ENCODE measurements at places on chromosomes 3 and 15.

DNA sequence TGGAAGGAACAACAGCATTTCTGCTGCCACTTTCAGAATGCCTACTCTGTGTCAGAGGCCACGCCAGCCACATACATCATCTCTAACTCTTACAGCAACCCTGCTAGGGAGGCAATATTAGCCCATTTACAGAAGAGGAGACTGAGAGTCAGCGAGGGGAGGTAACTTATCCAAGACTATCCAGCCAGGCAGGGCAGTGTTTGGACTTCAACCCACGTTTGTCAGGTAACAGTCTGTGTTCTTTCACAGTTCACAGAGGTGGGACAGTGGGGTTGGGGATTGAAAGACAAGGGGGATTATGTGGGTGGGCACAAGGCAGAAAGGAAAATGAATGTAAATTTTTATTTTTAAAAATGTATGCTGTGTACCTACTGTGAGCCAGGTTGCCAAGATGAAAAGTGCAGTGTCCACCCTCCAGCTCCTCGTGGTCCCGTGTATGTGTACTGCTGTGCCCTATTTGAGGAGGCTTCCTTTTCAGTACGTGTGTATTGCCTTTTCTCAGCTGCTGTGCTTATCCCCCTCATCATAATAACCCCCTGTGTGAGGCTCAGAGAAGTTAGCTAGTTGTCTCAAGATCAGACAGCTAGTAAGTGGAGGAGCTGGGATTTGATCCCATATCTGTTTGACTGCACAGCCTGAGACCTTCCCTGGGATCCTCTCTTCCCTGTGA is 16.5 kb upstream of the ATP2B2 start:
- DNase-seq, result no peak

DNA sequence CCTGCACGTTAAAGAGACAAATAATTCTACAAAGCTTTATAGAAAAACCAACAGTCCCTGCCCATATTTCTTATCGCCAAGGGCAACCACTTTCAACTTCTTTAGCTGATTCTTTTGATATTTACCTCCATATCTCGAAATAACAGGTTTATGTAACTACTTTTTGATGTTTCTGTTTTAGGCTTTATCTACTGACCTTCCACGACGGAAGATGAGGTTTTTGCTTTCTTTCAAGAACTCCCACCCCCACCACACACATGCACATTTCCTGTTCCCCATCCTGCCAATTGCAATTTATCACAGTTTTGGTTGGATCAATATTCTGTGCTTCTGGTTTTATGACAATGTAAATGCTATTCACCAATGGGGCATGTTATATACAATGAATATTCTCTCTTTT is 330.4 kb upstream of the ICE2 start:
- no peak for DNase-seq

GRCh38 chr3:170081079-170081741 is 43.4 kb downstream of the GPR160 start:
- DNase-seq, result no peak

DNA sequence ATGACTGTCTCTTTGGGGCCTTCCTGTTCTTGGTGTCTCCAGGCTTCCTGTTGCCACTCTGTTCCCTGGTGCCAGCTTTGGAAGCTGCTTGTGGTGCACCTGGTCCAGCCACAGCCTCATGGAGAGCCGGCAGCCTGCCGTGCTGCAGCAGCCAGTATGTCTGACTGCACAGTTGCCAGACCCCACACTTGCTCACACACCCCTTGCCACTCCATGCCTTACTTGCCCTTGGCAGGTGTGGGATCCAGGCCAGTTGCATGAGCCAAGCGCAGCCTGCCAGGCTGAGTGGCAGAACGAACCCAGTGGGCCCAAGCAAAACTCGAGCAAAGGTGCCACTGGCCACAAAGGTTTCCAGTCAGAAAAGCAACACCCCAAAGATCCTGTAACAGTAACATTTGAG is 309.2 kb downstream of the DOCK3 start:
- no peak for DNase-seq

DNA sequence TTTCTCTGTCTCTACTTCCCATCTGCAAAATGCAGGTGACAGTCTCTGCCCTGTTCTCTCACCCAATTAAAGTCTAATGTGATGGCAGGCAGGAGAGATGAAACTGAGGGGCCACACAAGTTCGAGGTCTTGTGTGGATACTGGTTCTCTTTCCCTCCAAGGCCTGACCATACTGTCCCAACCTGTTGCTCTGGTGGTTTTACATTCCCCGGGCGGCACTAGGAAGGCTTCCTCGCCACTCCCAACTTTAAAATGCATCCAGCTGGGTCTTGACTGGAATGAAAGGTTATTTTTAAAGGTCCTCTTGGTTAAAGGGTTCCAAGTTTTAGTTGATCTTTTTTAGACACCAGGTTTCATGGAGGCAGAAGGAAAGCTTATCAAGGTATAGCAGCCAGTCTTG is 37.2 kb downstream of the WHAMM start:
- DNase-seq, result no peak

DNA sequence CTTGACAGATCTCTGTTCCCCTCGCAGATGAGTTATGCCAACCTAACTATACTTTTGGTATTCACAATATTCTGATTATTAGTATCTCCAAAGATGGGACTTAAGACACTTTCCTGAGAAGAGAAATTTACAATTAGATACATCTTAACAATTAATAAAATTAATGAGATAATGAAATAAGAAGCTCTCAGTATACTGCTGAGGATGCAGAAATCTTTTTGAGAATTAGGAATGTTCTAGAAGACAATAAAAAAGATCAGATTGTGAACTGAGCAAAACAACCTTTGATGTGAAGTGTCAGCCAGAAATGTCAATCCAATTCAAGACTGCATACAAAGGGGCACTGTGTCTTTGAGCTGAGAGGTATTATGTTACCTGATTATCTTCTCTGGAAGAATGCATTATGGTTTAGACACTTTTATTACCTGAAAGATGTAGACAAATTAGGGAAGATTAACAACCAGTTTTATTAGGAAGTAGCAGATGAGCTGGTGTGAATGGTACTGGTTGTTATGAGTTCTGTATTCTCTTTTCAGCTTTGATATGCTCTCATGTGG is 262.9 kb downstream of the TIGIT start:
- DNase-seq, result no peak

- DNase-seq, result no peak
Measured at GRCh38 chr15:37037850-37038715, 62.3 kb downstream of the MEIS2 start.

- no peak for DNase-seq
Measured at GRCh38 chr3:154304116-154304786, 20.0 kb downstream of the DHX36 start.

DNA sequence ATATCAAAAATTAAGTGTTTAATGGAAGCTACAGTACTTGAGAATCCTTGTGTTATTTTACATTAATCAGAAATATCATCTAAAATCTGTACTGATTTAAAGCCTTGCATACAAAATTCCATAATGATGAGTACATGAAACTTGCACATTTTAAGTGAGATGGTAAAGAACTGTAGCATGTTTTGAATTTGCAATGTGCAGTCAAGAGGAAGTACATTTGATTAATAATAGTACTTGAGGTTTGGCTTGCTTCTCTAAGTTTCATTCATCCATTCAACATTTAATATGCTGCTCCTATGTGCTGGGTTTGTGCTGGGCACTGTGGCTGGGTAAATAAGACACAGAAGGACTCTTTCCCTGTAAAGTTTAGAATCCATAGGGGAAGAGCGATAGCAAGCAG is 332.3 kb downstream of the CNTN3 start:
- DNase-seq, result no peak

DNA sequence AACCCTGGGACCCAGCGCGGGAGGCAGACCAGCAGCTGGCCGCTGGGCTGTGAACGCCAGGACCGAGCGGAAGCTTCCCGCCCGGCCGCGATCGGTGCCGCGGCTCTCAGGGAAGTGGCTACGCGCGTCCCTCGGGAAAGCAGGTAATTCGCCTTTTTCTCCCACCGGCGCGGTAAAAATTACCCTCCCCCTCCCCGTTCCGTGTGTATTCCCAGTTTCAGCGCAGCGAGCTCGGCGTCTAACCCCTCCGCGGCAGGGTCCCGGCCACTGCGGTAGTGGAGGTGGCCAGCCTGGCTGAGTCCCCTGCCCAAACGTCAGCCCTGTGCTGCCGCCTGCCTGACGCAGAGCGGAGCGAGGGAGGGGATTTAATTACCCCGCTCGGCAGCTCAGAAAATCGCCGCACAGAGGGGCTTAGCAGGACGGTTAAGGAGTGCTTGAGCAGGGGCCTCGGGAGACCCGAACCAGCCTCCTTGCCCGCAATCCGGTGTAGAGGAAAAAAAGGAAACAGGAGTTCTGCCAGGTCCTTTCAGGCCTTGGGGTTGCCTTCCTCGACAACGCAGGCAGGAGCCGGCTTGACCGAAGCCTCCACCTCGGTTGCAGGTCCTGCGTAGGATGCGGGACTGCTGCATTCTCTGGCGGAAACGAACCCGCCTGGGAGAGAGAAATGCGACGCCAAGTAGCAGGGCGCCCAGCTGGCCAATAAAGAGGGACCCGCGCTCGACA is 2.9 kb downstream of the GATA2 start:
- DNase-seq, result no peak

GRCh38 chr3:21673393-21673792 is 77.6 kb downstream of the ZNF385D start:
- no peak for DNase-seq

DNA sequence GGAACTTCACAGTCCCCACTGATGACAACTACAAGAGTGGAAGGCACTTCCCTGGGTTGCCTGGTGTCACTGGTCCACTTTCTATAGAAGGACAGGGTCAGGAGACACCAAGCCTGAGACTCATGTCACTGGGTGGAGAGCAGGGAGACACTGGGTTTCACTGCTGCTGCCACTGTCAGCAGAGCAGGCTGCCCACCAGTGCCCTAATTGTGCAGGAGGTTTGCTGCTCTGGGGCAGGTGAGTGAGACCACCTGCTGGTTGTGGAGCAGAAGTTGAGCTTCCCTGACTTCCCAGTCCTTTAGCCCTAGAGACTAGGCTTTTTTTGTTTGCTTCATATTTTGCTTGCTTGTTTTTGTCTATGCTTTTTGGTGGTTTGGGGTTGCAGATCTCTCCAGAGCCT is 528.4 kb upstream of the RGMA start:
- no peak for DNase-seq

GRCh38 chr3:148839805-148840204 is 12.2 kb downstream of the CPB1 start:
- no peak for DNase-seq

DNA sequence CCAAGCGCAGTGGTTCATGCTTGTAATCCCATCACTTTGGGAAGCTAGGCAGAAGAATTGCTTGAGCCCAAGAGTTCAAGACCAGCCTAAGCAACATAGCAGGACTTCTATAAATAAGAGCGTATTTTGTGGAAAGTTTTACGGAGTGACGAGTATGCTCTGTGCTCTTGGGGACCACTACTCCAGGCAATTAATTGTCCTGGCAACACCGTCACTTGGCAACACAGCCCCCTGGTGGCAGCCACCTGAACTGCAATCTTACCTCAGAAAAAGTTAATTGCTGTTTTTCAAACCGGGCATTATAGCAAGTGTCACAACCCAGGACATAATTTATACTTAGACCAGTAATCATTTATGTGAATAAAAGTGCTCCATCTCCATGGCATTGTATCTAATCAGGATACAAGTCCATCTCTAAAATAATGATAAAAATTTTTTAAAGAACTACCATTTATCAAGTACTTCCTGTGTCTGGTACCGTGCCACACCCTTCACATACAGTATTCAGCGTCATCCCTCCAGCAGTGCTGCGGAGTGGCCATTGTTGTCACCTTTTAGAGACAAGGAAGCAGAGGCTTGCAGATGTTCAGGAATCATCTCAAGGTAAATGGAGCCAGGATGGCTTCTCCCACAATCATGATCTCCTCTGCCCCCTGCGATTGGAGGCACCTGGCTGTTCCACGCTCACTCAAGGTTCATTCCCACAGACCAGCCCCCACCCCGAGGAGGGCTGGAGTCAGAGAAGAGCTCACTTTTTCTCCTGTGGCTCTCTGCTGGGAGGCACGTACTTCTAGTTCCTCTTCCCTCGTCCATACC is 34.5 kb downstream of the PLA2G4D start:
- DNase-seq, result peak; percentile 66

DNA sequence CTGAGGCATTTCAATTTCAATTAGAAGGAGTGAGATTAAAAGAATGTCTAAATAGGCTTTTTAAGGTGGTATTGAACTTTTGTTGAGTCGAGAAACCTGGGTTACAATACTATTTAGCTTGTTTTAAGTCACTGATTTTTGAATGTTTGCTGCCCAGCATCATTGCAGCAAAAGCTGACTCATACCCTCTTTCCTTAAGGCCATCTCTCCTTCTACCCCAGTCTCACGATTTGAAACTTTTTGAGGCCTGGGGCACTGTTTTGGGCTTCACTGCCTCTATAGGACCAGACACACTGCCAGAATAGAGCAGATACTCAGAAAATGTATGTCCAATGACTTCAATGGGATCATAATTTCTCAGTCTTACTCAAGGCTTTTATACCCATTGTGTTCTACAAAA is 319.6 kb upstream of the TGFBR2 start:
- DNase-seq, result no peak

GRCh38 chr15:50150349-50150748 is 31.3 kb upstream of the ATP8B4 start:
- DNase-seq, result no peak

GRCh38 chr3:134028486-134029255 is 1.1 kb downstream of the SLCO2A1 start:
- no peak for DNase-seq

Data from RPMI8226 (cell line).